NCI-H1436 (cell line): ENCODE measurements at places on chromosomes 3 and 15.

DNA sequence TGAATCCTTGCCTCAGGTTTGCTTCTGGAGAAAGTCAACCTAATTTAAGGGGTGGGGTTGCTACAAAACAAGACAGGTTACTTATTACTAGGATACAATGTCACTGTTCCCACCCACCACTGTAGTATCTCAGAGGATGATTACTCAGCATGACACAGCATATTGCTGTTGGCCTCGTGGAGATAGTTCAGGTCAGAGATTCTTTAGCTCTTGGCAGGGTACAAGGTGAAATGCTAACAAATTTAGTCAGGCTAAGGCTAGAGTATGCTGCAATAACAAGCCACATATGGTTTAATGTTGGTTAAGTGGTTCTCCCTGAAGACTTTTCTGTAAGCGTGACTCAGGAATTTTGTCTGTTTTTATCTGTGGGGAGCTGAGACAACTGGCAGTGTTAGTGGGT lies 161.8 kb downstream of the EDEM1 start:
- no peak for DNase-seq

DNA sequence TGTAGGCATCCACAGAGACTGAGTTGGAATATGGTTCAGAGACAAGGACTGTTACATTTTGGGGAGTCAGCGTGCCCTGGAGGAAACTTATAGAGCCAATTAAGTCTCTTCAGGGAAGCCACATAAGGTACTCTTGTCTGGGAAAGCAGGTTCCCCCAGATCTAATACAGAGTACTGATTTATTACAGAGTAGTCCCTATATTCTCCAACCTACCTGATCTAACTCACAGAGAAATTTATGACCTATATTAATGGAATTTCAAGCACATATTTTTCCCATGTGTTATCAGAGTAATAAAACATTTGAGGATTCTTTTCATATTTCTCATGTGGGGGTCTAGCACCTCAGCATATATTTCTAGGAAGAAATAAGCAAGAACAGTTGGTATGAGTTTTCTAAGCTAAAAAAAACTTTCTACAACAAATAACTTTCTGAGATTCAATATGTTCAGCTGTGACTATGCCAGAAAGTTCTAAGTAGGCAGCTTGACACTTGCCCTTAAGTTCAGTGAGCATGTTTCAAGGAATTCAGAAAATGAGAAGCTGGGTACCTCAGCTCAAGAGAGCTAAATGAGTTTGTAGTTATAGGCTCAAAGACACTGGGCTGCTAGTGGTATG lies 75.3 kb upstream of the COL8A1 start:
- no peak for DNase-seq

DNA sequence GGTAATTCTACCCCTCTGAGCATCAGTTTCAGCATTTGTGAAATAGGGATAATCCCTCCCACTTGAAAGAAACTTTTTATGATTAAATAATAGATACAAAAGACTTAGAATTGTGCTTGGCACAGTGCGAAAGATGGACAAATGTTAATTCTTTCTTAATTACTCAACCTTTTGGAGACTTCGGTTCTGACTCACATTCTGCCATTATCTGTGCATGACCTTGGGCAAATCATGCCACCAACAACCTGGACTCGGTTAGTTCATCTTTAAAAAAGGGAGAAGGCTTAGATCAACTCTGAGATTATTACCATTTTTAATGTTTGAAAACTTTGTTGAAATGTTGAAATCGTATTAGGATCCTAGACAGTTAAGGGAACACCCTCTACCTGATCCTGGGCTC lies 40.6 kb upstream of the POLR2M start:
- DNase-seq: no peak

- DNase-seq: no peak
Observed at GRCh38 chr3:15154326-15154725, 51.7 kb upstream of the CAPN7 start.

- no peak for DNase-seq
Observed at GRCh38 chr3:141291559-141292355, 60.1 kb downstream of the PXYLP1 start.

- no peak for DNase-seq
Observed at GRCh38 chr3:196499061-196499460, 4.5 kb downstream of the RNF168 start.

GRCh38 chr15:43775411-43775965 lies 1.3 kb downstream of the ELL3 start:
- DNase-seq: peak; percentile 39

- no peak for DNase-seq
Observed at GRCh38 chr3:110789315-110789714, 282.3 kb upstream of the NECTIN3 start.

- no peak for DNase-seq
Observed at GRCh38 chr3:5016211-5017161, 37.2 kb downstream of the BHLHE40 start.

DNA sequence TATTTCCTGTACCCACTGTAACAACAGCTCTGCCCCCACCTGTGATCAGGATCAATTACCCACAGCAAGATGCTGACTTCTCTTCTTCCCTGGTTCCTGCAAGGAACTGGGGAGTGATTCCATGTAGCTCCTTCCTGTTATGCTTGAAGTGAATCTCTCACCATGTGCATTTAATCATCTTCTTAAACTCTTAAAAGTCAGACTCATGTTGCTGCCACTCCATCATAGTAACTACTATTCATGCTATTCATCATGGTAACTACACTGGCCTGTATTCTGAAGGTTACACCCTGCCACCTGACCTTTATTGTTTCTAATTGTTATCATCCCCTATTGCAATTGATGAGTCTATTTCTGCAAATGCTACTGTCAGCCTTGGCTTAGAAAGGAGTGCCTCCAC lies 89.5 kb downstream of the SUCNR1 start:
- no peak for DNase-seq

DNA sequence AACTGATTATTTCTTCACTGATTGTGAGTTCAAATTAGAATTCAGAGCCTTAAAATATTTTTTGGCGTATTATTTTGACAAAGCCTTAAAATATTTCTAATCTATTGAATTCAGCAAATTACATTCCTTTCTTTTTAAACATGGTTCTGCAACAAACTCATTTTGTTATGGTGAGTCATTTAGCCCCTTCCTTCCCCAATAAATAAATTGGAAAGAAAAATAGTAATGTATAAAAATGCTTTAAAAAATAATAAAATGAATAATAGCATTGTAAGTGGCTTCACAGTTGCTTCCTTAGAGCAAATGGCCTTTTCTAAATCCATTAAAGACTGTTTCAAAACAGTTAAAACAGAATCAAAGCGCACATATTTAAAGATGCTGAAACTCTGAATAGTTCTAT lies 12.1 kb downstream of the CSNK1G1 start:
- DNase-seq: no peak

DNA sequence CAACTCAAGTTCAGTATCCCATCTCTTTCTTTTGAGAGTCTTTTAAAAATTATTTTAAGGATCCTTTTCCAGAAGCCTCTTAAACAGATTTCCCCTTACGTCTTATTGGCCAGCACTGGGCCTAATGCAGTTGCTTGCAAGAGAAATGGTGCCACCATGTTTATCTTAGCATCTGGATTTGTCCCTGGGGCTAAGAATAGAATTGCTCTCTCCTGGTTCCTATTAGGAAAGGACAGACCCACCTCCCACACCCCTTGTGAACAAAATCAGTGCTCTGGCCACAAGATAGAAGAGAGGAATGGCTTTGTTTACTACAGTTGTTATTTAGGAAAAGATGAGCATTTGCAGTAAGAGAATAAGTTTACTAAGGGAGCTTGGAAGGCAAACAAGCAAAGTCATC lies 128.2 kb upstream of the CGNL1 start:
- DNase-seq: no peak

- DNase-seq: no peak
Observed at GRCh38 chr15:76134537-76134936, 74.8 kb downstream of the TMEM266 start.

DNA sequence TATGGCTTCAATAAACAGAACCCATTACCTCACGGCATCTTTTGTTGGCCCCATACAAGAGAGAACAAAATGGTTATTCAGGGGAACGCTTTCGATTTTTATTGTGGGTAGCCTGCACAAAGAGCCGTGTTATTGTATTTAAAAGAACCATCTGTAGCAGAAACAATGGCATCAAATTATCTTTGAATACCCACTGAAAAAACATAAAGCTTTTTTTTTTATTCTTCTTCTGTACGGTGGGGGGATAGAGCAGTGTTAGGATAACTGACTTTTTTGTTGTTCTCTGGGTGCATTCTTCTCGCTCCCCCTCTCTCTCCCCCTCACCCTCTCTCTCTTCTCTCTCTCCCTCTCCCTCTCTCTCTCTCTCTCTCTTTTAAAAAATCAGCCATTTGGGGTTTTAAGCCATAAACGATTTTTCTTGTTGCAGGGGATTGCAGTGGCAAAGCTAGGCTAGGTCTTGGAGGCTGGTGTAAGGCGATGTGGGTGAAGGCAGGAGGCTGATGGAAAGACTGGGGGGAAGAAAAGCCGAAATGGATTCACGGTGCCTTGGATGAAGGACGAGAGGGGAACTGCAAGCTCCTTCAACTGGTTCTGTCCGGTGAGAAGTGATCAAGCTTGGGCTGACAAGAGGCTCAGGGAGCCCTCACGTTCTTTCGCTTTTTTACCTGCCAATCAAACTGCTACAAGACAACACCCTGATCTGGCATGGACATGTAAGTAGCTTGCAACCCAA lies 12.4 kb upstream of the SOX2 start:
- DNase-seq: peak; percentile 51

GRCh38 chr3:114496874-114497273 lies 203.0 kb downstream of the TIGIT start:
- no peak for DNase-seq

GRCh38 chr15:67050522-67051087 lies 14.8 kb upstream of the SMAD3 start:
- no peak for DNase-seq

GRCh38 chr3:119741657-119742590 lies 39.1 kb downstream of the CFAP91 start:
- DNase-seq: no peak
